HEK293T (cell line): ENCODE measurements at places on chromosomes 12 and 14.

- DNase-seq: no peak
Measured at GRCh38 chr14:100830681-100831080, 4.8 kb downstream of the MEG3 start.

DNA sequence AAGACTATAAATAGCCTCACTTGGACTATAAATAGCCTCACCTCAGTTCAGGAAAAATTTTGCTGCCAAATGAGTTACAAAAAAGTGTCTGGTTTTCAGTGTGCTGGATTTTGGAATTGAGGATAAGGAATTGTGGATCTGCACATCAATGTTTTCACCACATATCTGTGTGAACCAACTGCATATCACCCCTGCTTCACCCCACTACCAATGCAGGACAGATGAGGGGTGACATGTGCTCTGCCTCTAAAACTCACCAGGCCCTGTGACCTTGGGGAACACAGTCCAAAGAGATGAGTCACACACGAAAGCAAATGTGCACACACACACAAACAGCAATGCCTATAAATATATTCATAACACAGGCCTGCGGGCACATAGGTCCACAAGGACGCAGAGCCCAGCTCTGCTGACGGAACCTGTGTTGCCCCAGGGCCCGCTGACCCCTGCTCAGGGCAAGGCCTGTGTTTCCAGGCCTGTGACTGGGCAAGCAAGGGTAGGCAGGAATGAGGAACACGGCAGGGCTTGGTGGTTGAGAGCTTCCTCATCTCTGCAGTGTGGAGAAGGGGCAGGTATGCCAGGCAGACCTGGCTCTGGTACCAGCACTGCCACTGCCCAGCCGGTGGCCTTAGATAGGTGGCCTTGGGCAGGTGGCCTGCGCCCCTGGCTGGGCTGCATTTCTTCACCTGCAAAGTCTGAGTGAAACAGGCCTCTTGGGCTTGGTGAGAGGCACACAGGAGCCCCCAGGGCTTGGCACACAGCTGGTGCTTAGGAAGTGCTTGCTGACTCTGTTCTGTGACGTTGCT, 82.4 kb downstream of the ARL6IP4 start:
- DNase-seq: no peak

DNA sequence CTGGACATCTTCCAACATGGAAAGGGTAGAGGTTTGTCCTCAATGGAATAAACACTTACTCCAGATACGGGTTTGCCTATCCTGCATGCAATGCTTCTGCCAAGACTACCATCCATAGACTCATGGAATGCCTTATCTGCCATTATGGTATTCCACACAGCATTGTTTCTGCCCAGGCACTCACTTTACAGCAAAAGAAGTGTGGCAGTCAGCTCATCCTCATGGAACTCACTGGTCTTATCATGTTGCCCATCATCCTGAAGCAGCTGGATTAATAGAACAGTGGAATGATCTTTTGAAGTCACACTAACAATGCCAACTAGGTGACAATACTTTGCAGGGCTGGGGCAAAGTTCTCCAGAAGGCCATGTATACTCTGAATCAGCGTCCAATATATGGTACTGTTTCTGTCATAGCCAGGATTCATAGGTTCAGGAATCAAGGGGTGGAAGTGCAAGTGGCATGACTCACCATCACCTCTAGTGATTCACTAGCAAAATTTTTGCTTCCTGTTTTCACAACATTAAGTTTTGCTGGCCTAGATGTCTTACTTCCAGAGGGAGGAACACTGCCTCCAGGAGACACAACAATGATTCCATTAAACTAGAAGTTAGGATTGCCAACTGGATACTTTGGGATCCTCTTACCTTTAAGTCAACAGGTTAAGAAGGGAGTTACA, 140.4 kb downstream of the SLC35F4 start:
- no peak for DNase-seq

- DNase-seq: no peak
Measured at GRCh38 chr14:64974563-64974962, 2.4 kb upstream of the RAB15 start.

- peak; percentile 11 for DNase-seq
Measured at GRCh38 chr14:92792885-92793284, 1.2 kb upstream of the GOLGA5 start.

GRCh38 chr14:104687601-104688504, 1.6 kb upstream of the INF2 start:
- no peak for DNase-seq

DNA sequence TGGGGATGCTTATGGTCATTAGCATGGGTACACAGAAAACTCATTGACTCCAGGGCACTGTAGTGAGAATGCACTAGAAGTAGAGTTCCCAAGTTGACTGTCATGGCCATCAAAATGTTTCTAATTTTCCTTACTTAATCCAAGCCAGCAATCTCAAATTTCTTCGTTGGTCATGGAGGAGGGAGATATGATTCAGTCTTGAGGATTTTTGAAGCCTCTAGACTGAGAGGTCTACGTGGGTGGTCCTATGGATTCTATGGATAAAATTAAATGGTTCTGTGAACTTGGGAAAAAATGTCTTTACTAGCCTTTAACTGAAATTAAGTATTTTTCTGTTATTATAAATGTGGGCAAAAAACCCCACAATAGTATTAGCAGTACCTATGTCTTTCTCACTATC, 508.5 kb downstream of the FUT8 start:
- DNase-seq: no peak

GRCh38 chr12:69570545-69571399, 14.5 kb upstream of the CCT2 start:
- peak; percentile 58 for DNase-seq

DNA sequence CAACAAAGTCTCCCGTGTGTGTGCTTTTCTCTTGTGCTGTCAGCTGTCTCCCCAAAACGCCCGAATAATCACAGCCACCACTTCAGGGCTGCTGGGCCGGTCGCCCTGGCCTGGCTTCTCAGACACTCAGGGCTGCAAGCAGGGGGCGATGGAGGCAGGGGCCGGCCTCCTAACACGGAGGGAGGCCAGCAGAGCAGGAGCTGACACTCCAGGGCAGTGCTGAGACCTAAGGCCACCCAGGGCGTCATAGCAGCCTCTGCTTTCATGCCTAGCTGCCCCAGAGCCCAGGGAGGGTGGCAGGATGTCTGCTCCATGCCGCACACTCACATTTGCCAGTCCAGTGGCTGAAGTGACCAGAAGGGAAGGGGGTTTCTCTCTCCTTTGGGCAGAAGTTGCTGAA, 25.6 kb downstream of the STX2 start:
- DNase-seq: no peak

DNA sequence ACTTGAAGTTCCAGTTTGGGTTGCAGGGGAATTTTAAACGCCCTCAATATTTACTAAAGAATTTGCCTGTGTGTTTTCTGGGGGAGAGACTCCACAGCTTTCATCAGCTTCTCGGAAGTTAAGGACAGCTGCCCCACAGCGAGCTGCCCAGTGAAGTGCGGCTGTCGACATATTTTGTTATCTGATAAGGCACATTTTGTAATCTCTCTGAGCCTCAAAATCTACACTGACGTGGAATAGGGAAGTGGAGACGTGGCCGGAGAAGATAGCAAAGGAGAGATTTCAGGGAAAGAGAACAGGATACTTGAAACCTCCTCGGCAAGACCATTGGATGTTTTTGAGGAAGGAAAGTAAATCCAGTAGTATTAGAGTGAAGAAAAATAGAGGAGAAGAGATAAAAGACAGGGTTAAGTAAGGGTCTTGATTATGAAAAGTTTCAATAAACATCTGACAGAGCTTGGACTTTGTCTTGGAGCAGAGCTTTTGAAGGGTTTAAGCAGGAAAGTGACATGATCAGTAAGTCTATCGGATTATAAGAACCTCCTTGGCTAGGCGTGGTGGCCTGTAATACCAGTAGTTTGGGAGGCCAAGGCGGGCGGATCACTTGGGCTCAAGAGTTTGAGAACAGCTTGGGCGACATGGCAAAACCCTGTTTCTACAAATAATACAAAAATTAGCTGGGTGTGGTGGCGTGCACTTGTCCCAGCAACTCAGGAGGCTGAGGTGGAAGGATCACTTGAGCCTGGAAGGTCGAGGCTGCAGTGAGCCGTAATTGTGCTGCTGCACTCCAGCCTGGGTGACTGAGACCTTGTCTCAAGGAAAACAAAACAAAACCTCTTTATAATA, 1.1 kb downstream of the POLR3B start:
- no peak for DNase-seq

GRCh38 chr12:29132316-29132715, 16.8 kb upstream of the FAR2 start:
- DNase-seq: no peak

- no peak for DNase-seq
Measured at GRCh38 chr14:24982472-24983155, 67.3 kb downstream of the STXBP6 start.

DNA sequence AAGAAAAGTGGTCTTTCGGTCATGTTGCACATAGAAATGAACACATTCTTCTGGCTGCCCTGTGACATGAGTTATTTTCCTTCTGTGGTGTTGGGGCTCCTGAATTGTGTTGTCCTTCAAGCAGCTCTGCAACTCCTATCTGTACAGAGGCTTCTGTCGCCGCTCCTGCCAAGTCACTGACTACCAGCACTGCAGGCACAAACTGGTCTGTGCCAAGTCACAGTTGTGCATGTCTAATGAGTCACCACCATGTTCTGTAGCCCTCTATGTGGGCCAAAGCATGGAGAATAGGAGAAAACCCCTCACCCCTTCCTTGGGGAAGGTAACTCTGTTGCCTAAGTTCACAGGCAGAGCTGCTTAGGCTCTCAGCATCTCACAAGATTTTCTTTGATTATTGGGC, 283.3 kb downstream of the RPL10L start:
- no peak for DNase-seq

DNA sequence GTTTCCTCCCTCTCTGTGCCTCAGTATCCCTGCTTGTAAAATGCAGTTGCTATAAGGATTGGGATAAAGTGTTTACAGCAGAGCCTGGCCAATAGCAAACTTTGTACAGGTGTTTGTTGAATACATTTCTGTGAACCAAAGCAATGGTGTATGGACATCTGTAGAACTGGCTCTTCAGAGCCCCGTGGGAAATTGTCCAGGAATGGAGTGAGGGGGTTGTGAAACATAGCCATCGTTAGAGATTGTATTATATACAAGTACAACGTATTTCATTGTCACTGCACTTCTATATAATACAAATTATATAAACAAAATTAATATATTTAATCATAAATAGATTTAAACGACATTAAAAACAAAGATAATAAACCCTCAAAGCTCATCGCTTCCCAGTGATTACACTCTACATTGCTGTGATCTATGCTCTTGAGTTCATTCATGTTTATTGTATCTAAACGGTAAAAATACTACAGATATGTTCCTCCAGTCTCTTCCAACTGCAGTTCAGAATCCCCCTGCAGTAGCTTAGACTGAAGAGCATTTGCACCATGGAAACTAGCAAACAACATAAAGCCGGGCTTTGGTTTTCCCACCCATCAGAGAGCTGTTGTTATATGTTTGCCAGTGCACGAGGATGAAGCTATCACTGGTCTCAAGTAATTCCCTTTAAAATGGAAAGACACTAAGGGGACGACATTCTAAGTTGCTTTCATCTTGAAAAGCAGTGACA, 216.7 kb downstream of the TMEM132C start:
- no peak for DNase-seq

- DNase-seq: no peak
Measured at GRCh38 chr12:78118486-78118885, 287.8 kb downstream of the NAV3 start.

- peak; percentile 27 for DNase-seq
Measured at GRCh38 chr12:64560396-64561301, 49.6 kb upstream of the RASSF3 start.

- no peak for DNase-seq
Measured at GRCh38 chr14:78359581-78359980, 189.4 kb downstream of the NRXN3 start.

DNA sequence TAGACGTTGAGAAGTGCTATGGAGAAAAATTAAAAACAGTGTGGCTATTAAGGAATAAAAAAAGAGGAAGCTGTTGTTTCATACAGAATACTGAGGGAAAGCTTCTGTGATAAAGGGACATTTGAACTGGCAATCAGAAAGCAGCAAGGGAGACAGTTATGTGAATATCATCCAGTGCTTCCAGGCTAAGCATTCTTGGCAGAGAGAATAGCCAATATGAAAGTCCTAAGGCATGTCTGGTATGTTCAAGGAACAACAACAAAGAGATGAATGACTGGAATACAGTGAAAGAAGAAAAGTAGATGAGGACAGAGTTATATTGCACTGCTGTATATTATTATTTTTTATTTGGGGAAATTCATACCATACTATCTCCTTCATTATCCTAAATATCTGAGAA, 23.9 kb downstream of the SCAF11 start:
- no peak for DNase-seq

DNA sequence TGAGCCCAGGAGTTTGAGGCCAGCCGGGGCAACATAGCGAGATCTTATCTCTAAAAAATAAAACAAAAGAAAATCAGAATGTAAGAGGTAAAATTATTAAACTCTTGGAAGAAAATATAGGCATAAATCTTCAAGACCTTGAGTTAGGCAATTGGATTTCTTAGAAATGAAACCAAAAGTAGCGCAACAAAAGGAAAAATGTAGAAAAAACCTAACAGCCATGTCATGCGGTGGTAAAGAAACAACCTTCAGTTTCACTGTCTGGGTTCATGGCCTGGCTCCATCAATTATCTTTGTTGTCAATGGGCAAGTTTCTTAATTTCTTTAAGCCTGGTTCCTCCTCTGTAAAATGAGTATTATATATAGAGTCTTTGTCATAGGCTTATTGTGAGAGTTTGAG, 5.6 kb upstream of the GCH1 start:
- DNase-seq: no peak

DNA sequence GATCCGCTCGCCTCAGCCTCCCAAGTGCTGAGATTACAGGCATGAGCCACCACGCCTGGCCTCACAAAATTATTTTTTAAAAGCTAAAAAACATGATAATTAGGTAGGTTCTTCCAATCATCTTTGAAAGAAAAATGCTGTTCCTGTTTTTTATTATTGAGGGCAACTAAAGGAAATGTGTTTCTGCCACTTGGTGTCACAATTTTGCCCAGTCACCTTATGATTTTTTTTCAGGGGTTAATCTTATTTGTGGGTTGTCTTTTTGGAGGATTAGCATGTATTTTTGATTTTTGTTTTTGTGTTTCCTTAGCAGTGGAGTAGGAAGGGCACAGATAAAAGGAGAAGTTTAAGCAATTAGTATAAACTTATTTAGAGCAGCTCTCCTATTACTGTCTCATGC, 79.8 kb downstream of the PRORP start:
- no peak for DNase-seq
